ENCODE measurements at places on chromosomes 7 and 10.

- no peak for DNase-seq
These were observed 166.8 kb downstream of the SORCS1 start for GRCh38 chr10:106997721-106998120.

DNA sequence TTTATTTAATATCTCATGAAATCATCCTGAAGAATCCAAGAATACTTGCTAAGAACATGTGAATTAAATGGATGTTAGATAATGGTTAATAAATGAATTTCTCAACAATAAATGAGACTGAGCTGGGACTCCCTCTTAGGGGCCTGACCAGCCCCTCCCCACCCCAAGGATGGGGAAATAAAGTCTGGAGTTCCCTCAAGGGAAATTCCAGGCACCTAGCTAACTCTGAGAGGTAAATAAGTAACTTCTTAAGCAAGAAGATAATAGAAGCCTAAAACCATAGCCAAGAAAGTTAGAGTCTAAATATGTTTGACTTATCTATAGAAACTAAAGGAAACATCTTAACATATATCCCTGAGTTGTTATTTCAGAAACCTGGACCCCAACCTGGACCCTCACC lies 32.2 kb upstream of the PPP1R9A start:
- DNase-seq: no peak

DNA sequence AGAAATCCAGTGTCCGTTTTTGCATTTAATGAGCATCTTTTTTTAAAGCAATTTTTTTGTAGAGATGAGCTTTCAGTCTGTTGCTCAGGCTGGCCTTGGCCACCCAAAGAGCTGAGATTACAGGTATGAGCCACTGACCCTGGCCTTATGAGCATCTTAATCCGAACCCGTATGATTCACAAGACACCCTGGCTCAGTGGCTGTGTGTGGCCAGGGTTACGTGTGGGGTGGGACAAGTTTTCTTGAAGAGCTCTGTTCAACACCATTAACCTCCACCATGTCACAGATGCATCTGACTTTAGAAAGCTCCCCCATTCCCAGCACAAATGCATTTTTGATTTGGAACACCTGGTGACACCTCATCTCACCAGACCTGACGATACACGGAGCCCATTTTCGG lies 166.5 kb upstream of the PITRM1 start:
- DNase-seq: no peak

GRCh38 chr10:100879741-100880360 lies 32.9 kb upstream of the SLF2 start:
- DNase-seq: no peak

- no peak for DNase-seq
These were observed 62.9 kb downstream of the STK17A start for GRCh38 chr7:43645699-43646226.

GRCh38 chr7:133290676-133291333 lies 37.9 kb downstream of the EXOC4 start:
- no peak for DNase-seq

- no peak for DNase-seq
These were observed 30.5 kb downstream of the CHST12 start for GRCh38 chr7:2433713-2434550.

DNA sequence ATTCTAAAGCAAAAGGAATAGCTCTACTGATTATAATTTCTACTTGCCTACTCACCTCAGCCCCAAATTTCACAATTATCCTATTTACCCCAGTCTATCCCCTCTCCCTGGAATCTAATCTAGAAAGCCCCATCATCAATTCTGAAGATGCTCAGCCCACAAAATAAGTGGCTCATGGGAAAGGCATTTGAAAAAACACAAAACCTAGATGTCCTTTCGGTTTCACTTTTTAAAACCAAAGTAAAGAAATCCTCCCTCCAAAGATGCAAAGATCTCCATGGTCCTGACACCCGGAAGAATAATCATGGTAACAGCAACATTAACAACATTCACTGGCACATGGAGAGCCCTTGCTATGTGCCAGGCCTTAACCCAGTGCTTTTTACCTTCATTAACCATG lies 224.8 kb downstream of the FGFR2 start:
- DNase-seq: no peak

DNA sequence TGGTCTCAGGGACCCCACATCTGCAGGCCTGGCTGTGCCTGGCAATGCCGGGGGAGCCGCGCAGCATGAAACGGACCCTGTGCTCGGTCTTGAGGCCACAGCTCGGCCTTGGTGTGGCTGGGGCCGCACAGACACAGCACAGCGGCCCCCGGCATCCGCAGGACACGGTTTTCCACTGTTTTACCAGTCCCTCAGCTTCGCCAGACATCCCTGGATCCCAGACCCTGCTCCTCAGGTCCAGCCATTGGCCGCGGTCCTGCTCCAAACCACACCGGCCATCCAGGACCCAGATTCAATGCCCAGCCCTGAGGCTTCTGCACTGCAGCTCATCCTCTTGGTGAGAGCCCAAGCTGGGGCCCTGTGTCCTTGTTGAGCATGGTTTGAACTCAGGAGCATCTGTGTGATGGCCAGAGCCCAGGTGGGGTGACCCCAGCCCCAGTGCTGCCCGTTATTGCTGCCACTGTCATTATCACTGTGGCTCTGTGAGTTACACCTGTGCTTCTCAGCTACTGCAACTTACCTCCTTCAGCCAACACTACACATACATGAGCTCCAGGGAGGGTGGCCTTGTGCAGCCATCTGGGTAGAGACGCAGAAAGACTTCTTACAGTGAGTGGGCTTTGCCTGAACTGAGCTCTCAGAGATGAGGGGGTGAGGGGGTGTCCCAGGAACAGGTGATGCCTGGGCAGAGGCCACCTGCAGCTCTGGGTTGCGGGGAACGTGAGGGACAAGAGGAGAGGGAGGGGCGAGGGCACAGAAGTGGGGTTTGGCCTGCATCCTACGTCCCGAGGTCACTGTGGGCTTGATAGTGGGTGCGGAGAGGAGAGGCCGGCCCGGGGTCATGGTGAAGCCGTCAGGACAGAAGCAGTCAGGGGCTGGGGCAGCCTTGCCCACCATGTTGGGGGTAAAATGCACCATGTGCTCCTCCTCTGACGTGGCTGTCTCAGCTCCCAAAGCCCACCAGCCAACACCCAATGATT lies 567.6 kb downstream of the PTPRN2 start:
- DNase-seq: no peak

DNA sequence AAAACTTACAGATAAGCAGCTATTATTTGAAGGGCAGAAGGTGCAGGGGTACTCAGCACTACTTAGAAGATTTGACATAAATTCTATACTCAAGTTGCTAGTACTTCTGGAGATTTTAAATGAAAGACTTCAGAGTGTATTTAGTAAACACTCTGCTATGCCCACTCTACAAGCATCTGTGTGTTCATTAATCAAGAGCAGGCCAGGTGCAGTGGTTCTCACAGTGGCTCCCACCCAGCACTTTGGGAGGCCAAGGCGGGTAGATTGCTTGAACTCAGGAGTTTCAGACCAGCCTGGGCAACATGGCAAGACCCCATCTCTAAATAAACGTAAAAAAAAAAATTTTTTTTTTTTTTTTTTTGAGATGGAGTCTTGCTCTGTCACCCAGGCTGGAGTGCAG lies 38.9 kb upstream of the TOMM7 start:
- DNase-seq: no peak

GRCh38 chr10:114607358-114607998 lies 50.6 kb downstream of the ABLIM1 start:
- no peak for DNase-seq

- DNase-seq: no peak
These were observed 24.5 kb upstream of the JCAD start for GRCh38 chr10:30083934-30084333.
